ENCODE measurements at places on chromosomes 2 and 18.
A peak's percentile ranks its signal among the peaks of the same experiment; 100 is the strongest.

DNA sequence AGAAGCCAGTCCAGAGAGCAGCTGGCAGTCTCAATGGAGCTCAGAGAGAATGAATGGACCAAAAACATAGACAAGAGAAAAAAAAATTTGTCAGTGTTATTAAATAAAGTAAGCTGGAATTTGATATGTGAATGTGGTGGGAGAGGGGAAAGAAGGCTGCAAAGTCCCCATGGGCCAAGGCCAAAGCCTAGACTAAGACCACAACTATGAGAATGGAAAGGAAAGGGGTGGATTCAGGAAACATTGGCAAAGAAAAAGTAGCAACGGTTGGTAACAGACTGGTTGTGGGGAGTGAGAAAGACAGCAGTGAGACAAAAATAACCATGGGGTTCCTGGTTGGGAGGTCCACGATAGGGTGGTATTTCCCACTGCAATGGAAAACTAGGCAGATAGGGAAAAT is 47.0 kb downstream of the ZEB2 start:
- no peak for DNase-seq

DNA sequence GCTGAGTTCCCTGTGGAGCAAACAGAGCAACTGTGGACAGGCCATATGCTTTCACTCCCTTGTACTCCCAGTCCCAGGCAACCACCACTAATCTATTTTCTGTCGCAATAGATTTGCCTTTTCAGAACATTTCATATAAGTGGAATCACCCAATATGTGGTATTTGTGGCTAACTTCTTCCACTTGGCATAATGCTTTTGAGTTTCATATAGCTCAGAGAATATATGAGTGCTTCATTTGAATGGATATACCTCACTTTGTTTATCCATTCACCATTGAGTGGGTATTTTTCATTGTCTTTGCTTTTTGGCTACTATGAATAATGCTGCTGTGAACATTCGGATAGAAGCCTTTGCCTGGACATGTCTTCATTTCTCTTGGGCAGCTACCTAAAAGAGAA is 151.9 kb downstream of the CERS6 start:
- peak; percentile 54 for DNase-seq

DNA sequence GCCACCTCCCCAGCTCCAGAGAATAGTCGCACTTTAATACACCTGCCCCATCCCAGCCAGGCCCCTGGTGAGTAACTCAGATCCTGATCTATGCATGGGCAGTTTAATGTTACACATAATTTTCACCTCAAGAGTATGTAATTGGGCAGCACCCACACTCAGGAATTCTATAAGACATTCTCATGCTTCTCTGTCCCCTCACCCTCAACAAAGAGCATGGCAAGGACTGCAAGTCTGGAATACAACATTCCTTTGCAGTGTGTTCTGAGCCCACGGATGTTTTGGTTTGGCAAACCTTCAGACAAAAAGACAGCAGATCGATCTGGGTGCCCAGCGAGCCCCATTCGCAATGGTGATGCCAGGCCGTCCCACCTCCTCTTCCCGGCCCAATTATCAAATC is 4.9 kb upstream of the SLC14A1 start:
- DNase-seq = no peak

DNA sequence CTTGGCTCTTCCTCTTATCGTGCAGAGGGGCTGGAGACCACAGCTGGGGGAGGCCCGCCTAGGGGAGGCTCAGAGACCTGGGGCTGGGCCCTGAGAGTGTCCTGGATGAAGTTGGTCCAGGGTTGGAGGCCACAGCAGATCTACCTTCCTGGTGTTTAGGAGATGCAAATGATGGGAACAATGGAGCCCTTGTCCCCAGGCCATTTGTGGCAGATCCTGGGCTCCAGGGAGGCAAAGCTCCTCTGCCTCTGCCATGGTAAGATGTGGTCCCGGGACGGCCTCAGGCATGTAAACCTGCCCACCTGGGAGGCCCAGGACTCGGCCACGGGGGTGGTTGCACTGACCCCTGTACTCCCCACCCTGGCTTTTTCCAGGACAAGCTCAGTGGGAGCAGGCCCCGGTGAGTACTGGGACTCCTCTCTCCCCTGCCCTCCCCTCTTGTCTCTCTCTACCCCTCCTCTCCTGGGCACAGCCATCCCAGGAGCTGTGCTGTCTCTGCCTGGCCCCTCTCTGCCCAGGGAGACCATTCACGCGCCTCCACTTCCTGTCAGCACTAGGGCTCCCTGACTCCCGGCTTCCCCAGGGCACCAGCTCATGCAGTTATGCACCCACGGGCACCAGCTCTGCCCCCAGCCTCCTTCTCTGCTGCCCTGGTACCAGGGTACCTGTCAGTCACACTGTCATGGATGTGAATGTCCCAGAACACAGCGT is 10.9 kb downstream of the SH2D6 start:
- DNase-seq = no peak

- DNase-seq = no peak
These were observed 129.0 kb downstream of the SOCS6 start for GRCh38 chr18:70417847-70418246.

- peak; percentile 51 for DNase-seq
These were observed 112.7 kb downstream of the XRCC5 start for GRCh38 chr2:216221811-216222210.

DNA sequence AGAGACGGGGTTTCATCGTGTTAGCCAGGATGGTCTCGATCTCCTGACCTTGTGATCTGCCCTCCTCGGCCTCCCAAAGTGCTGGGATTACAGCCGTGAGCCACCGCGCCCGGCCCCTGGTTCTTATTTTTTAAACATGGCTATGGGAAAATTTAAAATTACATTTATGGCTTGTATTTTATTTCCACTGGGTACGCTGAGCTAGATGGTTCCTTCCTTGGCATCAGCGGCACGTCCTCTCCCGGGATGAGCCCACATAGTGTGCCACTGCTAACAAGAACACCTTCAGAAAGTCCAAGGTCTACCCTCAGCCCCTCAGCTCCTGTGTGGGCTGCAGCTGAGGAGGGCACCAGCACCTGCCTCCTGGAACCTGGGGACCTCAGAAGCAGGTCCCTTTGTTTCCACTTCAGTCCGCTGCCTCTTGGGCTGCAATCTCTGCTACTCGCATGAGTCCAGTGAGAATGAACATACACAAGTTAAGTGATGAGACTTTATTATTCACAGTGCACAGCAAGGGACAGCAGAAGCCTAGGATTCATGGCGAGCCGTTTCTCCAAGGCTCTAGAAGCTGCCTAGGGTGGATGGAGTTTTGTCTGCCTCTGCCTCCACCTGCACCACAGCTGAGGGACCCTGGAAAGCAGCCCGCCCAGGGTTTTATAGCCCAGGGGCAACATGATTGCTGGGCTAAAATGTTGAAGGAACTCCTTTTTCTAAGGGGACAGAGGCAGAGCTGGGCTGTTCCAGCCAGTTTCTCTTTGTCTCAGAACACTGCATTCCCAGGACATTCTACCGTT is 107.5 kb upstream of the TEX51 start:
- DNase-seq = no peak

DNA sequence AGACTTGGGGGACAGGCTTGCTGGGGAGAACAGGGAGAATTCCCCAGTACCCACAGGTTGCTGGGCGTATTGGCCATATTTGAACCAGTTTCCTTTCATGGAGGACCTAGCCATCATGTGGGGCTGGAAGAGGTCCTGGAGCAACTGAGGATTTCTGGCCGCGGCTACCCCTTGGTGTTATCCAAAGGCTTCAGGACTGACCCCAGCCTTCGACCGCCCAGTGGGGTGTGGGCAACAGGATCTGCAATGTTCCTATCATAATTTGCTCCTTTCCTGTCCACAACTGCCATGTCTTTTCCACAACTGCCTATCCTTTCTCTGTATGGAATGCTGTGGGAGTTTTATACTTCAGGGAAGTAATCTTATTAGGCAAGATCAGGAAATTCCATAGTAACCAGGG is 1053.6 kb upstream of the SLC39A10 start:
- no peak for DNase-seq

DNA sequence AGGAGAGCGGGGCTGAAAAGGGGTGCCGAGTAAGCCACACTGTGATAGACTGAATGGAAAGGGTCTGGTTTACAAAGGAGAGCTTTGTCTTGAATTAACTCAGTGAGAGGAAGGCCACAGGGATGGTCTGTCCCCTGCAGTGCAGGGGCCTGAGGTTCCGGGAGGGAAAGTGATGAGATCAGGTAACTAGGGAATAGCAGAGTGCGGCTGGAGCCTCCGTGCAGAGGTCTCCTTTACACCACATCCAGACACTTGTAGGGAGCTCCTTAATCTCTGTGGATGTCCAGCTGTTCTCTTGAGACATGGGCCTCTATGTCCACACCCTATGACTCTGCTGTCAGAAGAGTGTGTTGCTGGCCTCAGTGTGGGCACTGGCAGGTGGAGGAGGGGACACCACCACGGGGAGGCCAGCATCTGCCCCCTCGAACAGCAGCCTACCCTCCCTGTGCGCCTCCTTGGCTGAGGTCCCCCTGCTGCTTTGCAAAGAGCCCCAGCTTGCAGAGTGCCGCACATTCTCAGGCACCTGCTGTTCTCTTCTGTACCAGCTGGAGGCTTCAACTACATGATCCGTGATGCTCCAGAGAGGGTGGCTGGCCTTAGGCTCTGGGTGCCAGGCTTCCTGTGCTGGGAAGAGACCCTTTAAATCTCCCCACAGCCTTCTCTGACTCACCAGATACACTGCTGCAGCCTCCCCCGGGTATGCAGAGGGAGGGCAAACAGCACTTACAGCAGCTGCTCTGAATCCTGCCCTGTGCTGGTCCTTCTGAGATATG is 25.9 kb downstream of the ENOSF1 start:
- peak; percentile 31 for DNase-seq

GRCh38 chr2:165149439-165149838 is 54.4 kb downstream of the SCN3A start:
- no peak for DNase-seq

GRCh38 chr2:121004950-121005349 is 269.3 kb downstream of the GLI2 start:
- no peak for DNase-seq

- no peak for DNase-seq
These were observed 67.6 kb upstream of the OTOS start for GRCh38 chr2:240208096-240208495.

- DNase-seq = no peak
These were observed 443.4 kb downstream of the NYAP2 start for GRCh38 chr2:225842939-225843338.
